ENCODE measurements at places on chromosomes 4 and X.

DNA sequence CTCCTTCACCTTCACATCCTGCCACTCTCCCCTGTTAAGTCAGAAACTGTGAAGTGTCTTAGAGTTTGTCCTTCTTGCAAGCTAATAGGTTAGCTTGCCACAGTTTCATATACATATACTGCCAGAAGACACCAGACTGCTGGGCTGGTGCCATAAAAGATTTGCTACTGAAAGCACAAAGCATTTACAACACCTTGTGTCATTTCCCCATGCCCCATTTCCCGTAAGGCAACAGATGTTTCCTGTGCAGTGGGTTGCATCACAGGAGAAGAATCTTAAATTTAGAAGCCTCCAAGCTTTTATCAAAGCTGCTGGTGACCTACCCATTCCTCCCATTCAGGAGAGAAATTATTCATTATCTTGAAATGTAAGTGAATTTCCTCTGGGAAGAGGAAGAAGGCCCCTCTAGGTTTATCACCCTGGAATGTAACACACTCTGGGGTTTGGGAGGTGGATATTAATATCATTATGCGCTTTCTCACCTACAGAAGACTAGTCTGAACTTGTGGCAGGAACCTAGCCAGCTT lies 34.5 kb upstream of the RAB33B start:
- peak; percentile 52 for DNase-seq

DNA sequence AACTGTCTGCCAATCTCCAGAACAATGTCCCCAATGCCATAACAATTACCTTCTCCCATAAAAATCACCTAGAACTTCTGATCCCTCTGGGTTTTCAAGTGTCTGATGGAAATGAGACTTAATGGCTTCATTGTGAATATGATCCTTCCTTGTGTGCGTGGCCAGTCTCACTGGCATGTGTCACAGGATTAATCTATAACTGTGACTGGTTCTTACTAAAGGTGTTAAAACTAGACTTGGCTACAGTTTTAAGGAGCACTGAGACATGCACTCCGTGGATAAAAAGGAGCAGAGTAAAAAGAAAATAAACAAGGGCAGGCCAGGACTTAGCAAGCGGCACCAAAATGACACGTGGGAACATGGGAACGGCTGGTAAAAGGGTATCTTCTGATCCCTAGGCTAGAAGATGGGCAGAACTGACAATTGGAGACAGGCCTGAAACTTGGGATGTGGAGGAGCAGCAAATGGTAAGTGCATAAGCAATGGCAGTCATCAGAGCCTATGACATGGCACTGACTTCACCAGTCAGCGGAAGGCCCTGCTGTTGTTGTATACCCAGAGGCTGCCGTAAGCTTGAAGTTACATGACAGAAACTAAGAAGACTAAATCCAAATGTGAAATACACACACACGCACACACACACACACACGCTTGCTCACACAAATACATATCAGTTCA lies 256.6 kb upstream of the NOCT start:
- no peak for DNase-seq

DNA sequence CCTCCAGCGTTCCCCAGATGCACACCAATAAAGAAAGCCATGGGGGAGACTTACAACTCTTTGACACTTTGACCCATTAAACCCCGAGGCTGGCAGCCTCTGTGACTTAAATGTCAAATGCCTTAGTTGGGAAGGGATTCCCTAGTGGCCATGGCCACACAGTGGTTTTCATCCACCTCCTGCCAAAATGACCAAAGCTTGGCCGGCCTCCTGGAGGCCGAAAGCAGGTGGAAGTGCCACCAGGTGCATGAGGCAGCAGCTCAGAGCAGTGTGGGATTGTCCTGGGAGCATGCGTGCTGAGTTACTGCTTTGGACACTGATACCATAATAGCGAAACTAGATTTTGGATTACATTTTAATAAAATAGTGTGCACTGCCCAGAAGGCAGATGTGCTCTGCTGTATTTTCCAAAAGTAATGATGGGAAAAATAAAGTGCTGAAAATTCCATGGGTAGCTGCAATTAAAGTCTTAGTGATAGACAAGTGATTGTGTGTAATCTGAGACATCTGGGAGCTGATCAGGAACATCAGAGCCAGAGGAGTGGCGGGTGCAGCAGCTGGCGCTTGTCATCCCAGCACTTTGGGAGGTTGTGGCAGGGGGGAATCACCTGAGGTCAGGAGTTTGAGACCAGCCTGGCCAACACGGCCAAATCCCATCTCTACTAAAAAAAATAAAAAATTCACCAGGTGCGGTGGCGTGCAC lies 39.8 kb upstream of the TADA2B start:
- no peak for DNase-seq

- DNase-seq: no peak
Measured at GRCh38 chr4:82639971-82640370, 78.2 kb upstream of the TMEM150C start.

DNA sequence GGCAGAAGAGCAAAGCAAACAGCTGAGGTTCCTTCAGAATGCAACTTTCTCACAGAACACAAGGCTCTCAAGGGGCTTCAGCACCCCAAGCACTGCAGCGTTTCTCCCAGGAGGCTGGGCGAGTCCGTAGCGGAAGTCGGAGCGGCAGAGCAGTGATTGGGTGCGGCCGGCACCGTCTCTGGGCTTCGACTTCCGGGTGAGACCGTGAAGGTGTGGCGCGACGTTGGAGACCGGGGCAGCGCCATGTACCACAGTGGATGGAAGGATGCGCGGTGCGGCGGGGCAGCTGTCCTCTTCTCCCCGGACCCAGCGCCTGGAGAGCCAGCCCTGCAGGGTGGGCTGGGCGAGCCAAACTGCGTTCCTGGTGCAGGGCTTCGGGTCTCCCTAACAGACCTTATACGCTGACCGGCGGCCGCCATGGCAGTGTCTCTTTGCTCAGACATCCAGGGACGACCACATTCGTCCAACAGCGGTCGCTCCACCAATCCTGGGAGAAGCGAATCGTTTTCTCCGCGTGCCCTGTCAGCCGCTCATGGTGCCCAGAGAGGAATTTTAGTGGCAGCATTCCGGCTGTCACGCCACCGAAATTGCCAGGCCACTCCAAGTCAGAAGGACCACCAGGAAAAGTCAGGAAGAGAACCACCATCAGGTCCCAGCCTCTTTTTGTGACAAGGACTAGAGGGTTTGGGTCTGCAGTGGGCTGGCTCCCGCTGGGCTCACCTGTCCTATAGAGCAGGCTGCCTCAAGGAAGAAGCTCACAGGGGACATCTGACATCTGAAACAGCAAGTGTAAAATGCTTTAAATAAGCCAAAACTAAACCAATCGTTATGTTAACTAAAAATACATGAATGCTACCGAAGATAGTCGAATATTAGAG lies 20.5 kb downstream of the TRIM61 start:
- peak; percentile 86 for DNase-seq

DNA sequence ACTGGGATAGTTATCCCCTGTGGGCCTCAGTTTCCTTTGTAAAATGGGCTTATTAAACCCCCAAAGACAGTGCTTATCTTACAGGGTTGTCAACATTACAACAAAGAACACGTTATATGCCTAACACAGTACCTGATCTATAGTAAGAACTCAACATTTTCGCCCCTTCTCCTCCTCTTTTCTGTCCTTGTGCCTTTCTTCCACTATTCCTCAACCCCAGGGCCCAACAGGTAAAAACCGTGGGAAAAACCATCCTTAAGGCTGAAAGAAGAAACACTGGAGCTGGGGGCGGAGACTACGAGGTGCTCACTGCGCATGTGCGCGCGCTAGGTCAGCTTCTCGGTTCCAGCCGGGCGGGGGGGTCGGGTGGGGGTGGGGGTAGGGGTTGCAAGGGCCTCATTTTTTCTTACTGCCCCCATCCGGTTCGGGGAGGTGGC lies 426 bp upstream of the XIAP start:
- no peak for DNase-seq

- peak; percentile 4 for DNase-seq
Measured at GRCh38 chrX:30196322-30196721, 19.0 kb upstream of the MAGEB2 start.

- no peak for DNase-seq
Measured at GRCh38 chr4:160319221-160319867, 1216.5 kb downstream of the RAPGEF2 start.

DNA sequence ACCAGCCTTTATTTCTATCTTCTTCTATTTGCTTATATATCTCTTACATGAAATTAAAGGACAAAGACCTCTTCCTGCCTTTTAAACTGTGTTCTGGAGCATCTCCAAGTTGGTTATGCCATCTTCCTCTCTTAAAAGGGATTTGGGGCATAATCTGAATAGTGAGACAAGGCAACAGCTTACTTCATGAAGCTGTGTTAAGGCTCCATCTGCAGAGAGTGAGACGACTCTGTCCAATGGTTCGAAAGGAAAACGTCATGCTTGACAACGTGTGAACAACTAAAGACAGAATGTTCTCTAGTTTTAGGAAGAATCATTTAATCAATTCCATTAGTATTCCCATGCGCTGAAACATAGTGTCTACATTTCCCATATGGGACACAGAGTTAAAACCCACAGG lies 59.4 kb downstream of the GPM6A start:
- no peak for DNase-seq

- DNase-seq: no peak
Measured at GRCh38 chr4:137997496-137997895, 244.7 kb downstream of the SLC7A11 start.

- no peak for DNase-seq
Measured at GRCh38 chr4:139734201-139734874, 68.7 kb downstream of the MGST2 start.

DNA sequence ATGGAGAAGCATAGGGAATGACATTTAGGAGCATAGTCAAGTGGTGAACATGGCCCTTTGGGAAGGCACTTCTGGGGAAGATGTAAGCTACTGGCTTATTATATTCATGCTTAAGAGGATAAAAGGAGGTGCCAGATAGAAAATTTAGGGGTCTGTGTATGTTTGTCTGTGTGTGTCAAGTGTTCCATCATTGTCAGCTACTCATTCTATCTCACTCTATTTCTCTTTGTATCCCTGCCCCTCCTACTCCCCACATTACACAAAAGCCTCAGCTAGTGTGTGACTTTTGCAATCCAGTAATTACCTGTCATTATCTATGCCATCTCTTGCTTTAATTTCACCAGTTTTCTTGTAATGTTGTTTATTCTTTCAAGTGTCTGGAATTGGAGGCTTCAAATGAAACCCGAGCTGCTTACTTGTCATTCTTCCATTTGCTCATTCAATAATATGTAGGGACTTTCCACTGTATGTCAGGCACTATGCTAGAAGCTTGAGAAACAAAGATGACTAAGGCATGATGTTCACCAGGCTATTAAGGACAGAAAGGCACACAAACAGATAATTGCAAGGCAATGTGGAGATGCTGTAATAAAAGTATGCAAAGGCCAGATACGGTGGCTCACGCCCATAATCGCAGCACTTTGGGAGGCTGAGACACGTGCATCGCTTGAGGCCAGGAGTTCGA lies 229.8 kb upstream of the TEX13C start:
- DNase-seq: peak; percentile 2

DNA sequence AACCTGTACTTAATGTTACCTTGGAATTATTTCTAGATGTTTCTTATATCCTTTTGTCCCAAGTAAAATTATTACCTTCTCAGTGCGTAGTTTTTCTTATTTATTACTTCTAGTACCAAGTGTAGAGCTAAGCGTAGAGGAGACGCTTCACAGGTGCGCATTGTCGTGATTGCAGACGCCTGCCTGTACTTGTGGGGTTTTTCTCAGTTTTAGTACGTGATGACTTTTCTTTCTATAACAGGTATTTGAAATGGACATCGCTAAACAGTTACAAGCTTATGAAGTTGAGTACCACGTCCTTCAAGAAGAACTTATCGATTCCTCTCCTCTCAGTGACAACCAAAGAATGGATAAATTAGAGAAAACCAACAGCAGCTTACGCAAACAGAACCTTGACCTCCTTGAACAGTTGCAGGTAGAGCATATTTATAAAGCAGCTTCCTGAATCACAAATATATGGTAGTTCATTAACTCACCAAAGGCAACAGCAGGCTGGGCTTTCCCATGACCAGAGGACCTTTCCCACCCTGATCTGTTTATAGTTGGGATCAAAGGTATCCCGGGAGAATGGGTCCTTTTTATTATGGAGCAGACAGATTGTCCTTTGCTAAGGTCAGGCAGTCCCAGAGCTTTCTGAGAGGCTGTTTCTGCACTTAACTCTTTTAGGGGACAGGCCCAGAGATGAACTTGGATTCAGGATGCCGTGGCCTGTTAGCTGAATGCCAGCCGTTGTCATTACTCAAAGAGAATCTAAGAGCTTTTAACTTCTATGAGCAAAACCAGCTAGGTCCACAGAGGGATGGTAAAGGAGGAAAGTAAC lies 172.9 kb downstream of the PTTG2 start:
- DNase-seq: no peak

DNA sequence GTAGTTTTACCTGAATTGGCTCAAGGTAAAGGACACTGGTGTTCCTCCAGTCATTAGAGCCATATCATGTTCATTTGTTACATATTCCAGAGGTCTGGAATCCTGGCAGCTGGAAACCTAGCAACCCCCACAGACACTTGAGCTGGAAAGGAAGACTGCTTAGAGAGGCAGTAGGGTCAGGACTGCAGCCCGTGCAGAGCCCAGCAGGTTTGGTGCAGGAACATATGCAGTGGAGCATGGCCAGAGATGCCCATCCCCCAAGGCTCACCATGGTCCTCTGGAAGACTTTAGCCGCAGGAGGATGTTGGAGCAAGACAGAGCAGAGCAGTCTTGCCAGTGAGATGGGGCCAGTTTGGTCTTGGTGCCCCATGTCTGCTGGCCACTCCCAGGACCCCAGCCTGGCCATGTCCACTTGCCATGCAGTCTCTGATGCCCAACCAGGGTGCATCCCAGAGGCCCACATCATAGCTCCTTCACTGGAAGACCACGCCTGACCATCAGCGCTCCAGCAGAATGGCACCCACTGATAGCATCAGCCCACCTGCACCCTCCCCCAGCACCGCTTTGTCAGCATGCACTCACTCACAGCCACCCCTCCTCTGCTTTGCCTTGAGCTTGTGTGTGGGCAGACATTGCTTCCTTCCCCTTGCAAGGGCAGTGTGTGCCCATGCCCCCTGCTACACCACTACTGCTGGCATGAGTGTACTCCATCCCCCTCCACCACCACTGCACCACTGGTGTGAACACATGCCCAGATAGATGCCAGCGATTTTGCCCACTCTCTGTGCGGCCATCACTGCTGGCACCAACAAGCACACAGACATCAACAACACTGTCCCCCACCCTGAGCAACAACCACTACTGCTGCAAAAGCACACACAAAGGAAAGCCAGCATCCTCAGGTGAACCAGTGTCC lies 190.3 kb upstream of the SPOCK3 start:
- no peak for DNase-seq

DNA sequence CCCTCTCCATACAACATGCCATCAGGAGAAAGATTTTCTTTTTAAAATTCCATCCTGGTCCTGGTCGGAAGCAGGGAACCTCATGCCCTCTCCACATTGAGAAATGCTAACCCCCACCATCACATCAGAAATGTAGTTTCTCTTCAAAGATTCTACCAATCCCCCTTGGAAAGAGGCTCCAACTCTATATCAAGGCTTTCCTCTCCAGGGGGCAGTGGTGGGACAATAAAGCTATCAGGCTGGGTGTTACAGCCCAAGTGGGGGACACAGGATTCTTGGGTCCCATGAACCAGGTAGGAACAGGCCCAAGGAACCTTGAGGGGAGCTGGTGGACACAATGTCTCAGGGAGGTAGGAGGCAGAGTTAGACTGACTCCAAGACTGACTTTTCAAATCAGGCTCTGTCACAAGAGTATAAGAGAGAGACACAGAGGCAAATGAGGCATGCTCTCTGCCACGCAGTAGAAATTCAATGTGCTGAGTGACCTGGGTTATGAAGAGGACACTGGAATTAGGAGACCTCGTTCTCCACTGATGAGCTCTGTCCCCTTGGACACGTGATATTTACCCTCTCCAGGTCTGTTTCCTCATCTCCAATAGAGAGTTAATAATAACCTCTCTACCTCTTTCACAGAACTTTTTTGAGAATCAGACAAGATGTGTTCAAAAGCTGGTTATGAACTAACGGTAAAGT lies 4.5 kb downstream of the GJB1 start:
- no peak for DNase-seq

All from activated CD4-positive, alpha-beta T cell treated with anti-CD3 and anti-CD28 coated beads, Interleukin-10, Interleukin-2, amounts not matched to agents 100 ng/mL and 50 ng/mL, durations not matched to agents 16 hours and 8 hours (primary cell).